T-helper 17 cell (primary cell): ENCODE measurements at places on chromosomes 12 and 14.

- no peak for DNase-seq
Measured at GRCh38 chr12:59500335-59500734, 95.5 kb upstream of the SLC16A7 start.

GRCh38 chr14:101498526-101498860, 62.8 kb upstream of the DIO3 start:
- DNase-seq = no peak

- DNase-seq = no peak
Measured at GRCh38 chr14:34348592-34348991, 113.4 kb downstream of the SPTSSA start.

GRCh38 chr12:25800101-25800500, 158.4 kb upstream of the RASSF8 start:
- no peak for DNase-seq

DNA sequence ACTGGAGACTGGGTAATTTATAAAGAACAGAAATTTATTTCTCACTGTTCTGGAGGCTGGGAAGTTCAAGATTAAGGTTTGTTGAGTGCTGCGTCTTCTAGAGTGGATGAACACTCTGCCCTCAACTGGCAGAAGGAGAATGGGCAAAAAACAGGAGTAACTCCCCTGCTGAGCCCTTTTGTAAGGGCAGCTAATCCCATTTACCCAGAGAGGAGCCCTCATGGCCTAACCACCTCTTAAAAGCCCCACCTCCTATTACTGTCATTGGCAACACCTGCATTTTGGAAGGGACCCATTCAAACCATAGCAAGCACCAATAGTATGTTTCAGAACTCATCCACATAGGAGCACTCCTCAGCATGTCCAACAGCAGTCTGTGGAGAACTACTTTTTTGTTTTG, 47.4 kb downstream of the BORCS5 start:
- DNase-seq = no peak

- DNase-seq = no peak
Measured at GRCh38 chr14:65838565-65838964, 426.0 kb downstream of the FUT8 start.

DNA sequence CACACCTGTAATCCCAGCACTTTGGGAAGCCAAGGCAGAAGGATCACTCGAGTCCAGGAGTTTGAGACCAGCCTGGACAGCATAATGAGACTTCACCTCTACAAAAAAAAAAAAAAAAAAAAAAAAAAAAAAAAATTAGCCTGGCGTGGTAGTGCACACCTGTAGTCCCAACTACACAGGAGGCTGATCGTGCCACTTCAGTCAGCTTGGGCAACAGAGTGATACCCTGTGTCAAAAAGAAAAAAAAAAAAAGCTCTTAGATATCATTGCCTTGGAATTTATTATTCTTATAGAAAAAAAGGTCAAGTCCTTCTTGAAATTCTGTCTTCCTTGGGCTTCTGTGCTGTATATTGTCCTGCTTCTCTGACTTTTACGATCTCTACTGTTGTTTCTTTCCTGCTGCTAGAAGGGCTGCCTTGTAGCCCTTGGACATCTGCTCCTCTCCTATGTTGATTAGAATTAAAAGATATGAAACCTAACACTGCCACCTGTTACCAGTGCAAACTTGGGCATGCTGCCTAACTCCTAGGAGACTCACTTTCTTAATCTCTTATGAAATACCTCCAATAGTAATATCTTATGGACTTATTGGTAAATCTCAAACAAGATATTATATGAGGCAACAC, 5.7 kb downstream of the TMEM19 start:
- no peak for DNase-seq

DNA sequence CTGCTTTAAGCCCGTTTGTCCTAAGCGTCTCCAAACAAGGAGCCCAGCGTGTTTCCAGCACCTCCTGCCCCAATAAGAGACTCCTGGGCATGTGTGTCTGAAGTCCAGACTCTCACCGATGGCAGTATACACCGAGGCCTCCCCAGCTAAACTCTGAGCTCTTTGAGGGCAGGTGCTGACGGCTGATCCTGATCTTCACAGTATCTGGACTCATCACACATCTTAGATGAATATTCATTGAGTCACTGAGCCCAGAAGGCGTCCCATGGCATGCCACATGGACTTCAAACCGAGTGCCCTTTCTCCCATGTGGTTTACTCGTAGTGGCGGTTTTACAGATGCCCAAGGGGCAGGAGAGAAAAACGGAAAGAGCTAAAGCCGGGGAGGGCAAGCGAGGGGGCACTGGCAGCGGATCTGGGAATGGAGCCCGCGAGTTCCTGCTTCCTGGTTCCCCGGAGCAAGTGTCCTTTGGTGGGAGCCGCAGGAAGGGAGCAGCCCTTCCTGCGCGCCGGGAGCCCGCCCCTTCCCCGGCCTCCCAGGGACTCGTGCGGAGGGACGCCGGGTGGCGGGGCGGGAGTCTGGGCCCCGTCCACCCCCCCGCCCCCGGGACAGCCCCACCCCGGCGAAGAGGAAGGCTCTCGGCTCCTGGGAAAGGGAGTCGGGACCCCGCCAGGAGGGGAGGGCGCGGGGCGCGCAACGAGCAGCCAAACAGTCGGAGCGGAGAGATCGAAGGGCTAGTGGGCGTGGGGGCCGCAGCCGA, 585 bp upstream of the TEAD4 start:
- DNase-seq = no peak

DNA sequence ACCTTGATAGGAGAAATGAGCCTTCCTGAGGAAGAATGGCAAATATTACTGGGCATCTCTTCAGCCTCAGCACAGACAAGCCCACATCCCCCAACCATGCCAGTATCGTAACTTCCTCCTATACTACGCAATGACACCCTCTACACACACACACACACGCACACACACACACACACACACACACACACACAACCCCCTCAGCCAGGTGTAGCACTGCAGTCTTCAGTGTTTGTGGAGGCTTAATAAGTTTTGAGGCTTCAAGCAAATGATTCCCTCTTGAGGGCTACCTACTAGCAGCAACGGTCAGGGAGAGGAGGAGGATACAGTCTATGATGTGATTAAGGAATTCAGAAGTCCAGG, 1.6 kb downstream of the DGKA start:
- DNase-seq = no peak

DNA sequence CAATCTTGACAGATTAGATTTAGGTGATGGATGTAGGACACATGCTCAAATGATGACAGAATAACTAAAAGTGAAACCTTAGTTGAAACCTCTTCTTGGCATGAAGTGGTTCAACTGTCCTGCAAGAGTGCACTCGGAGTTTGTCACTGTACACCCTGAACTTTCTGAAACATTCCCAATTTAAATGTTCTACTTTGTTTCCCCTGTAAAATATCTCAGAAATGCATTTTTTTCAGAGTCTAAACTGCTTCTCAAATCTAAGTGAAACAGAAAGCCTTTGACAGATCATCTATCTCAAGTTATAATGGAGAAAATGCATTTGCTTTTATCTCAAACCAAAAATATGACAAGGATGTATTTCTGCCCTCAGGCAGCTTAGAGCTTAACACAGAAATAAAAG, 66.0 kb downstream of the BHLHE41 start:
- DNase-seq = no peak

DNA sequence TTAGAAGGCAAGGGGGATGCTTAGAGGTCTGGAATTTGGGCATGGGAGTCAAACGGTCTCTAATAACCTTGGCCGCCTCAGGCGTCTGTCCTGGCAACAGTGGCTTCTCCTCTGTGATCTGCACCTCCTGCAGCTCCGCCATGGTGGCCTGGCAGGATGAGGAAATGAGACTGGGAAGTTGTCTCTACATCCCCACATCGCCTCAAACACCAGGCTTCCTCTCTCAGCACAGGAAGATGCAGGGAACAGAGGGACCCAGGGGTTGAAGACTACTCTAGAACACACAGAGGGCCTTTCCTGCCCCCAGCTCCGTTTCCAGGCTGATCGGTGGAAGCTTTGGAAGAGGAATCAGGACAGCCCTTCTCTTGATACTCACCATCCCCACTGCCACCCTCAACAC, 1.7 kb downstream of the NDRG2 start:
- no peak for DNase-seq

DNA sequence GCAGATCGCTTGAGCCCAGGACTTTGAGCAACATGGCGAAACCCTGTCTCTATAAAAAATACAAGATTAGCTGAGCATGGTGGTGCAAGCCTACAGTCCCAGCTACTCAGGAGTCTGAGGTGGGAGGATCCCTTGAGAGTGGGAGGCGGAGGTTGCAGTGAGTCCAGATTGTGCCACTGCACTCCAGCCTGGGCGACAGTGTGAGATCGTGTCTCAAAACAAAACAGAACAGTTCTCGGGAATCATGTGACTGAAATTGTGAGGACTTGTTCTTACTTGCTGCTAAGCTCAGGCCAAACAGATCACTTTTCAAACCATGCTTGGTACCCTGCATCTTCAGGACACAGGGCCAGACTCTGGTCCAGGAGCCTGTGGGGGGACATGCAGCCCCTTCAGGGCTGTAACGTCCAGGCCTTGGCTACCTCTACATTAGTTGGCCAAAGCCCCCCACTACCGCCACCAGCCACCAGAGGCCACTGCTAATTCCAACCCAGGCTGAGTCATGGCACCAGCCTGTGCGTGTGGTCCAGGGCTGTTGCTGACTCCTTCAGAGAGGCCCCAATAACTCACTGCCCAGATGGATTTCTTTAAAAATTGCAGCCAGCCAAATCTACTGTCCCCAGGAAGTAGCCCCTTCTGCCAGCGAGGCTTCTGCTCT, 33.4 kb upstream of the SYNDIG1L start:
- DNase-seq = no peak

GRCh38 chr14:98916476-98916875, 355.5 kb downstream of the BCL11B start:
- DNase-seq = no peak

GRCh38 chr12:130606231-130606630, 109.9 kb downstream of the RIMBP2 start:
- no peak for DNase-seq

- DNase-seq = no peak
Measured at GRCh38 chr12:62769076-62769619, 165.8 kb downstream of the PPM1H start.
